ENCODE measurements at places on chromosomes 6 and 20.

DNA sequence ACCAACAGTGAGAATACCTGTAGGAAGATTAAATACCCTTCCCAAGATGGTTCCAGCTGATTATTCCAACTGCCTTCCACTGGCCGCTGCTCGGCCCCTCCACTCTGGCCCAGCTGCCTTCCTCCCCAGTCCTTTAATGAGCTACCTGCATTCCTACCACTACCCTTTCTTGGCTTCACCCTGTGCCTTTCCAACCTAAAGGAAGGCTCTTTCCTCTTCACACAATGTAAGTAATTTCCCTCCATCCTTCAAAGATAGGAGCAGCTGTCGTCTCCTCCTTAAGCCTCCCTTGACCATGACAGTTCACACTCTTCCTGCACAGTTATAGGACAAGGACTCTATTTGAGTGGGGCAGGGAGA is 16.2 kb upstream of the SNX9 start:
- DNase-seq = no peak

DNA sequence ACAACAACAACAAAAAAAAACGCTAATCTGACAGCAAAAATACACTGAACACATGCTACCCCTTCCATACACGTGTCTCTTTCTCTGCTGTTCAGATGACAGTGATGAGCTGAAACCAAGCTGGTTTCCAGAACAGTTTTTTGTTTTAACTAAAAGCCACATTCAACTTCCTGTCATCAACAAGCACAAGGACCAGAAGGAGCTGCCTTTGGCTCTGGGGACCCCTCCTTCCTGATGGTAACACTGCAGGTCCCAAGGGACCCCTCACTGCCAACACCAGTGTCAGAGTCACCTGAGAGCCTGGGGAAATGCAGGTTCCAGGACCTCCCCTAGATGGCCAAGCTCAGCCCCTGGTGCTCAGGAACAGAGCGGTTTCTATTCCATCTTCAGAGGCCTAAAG is 6.0 kb downstream of the CST7 start:
- DNase-seq = no peak

DNA sequence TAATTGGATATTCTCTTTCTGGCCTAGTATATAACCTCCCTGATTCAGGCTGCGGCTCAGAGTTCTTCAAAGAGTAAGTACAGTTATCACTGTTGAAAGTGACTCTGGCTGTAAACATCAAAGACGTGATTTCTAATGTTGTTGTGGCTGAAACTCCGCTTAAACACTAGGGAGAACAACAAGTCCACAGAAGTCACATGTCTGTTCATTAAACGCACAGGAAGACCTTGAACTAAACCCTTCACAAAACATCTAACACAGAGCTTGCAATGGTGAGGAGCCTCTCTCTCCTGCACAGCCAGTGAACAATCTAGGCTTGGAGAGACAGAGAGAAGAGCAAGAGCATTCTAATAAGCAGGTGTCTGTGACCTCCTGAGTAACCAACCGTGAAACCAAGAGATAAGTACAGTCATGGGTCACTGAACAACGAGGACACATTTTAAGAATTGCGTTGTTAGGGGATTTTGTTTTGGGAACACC is 249.3 kb downstream of the PRKN start:
- DNase-seq = no peak

- DNase-seq = peak; percentile 34
These were observed 124.1 kb upstream of the RPS6KA2 start for GRCh38 chr6:166751051-166751595.

DNA sequence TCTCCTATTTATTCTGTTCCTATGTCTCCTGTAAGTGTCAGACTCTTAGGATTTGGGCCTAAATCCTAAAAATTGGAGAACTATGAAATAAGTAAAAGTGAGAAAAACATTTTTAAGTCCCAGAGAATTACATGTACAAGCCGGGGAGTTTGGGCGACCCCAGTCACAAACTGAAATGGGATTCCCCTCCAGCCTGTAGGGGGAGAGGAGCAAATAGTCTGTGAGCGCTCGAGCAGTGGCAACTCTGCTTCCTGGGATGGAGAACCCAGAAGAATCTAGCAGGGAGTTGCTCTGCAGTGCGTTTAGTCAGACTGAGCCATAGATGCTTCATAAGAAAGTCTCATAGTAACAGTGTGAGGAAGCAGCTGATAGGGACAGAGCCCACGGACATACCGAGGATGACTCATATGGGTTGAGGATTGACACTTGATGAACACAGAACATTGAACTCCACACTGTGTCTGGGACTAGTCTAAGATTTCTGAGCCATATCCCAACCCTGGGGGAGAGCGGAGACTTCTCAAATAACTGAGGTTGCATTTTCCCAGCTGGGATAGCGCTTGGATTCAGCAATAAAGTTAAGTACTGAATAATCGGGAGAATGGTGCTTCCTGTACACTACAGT is 437.2 kb downstream of the BCKDHB start:
- peak; percentile 99 for DNase-seq

- DNase-seq = no peak
These were observed 142.5 kb downstream of the KLHL32 start for GRCh38 chr6:97067045-97067444.

GRCh38 chr20:53187392-53188068 is 215.4 kb downstream of the TSHZ2 start:
- DNase-seq = no peak

- peak; percentile 89 for DNase-seq
These were observed 2.2 kb downstream of the BRD2 start for GRCh38 chr6:32970413-32971241.

DNA sequence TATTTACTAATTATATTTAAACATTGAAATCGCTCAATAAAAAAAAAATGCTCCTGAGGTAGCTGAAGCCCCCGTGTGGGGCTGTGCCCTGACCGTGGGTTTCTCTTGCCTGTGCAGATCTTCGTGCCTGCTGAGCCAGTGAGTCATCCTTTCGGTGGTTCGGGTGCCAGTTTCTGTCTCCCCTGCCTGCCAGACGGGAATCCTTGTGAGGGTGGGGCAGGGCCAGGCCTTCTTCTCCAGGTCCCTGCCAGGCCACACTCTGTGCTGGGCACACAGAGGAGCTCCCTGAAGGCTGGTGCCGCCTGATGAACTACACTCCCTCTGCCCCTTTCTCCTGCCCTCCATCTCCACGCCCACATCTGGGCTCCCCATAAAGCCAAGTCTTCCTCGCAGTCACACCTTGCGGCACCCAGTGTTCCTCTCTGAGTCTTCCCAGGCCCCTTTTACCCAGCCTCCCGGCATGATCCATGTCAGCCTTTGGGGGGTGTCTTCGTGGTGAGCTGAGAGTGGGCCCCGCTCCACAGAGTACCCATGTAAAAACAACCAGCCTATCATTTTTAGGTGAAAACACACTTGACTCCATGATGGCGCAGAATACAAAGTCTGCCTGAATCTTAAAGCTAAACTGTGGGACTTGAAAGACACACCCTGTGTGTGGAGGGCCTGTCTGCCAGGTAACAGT is 19.3 kb downstream of the FGD2 start:
- peak; percentile 41 for DNase-seq

Data from LHCN-M2 (cell line).